ENCODE measurements at places on chromosomes 4 and X.

GRCh38 chr4:44646151-44646550, 5.3 kb downstream of the YIPF7 start:
- DNase-seq = no peak

- no peak for DNase-seq
Observed at GRCh38 chr4:185740471-185740873, 71.5 kb downstream of the SORBS2 start.

GRCh38 chrX:41273638-41274037, 60.3 kb upstream of the DDX3X start:
- DNase-seq = no peak

- no peak for DNase-seq
Observed at GRCh38 chrX:17464194-17464593, 89.2 kb downstream of the NHS start.

- DNase-seq = no peak
Observed at GRCh38 chr4:7660176-7661039, 225.7 kb upstream of the PSAPL1 start.

Measured in naive thymus-derived CD4-positive, alpha-beta T cell (primary cell).